Activated CD4-positive, alpha-beta T cell treated with anti-CD3 and anti-CD28 coated beads, Interleukin-2, amount 10 ng/mL, durations not matched to agents 24 days and 14 days (primary cell): ENCODE measurements at places on chromosomes 3 and 15.

DNA sequence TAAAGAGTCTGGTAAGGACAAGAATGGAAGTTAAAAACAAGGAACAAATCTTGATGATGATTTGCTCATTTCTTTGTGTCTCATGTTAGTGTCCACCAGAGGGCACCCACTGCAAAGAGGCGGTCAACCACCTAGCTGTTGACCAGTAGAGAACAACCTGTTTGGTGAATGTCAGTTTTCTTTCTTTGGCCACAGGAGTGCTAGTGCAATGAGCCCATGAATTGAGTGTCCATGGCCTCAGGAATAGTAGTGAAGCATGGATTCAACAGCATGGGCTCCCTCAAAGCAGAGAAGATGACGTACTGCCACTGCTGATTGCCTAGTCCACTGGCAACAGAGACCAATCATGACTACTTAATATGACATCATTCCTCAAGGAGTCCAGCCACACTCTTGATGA lies 10.7 kb upstream of the CNTN6 start:
- H3K36me3 ChIP-seq: no peaks in the 10 kb centered on the region
- no peak for DNase-seq
- no peak overlapping the region for H3K4me3 ChIP-seq
- no peaks in the 10 kb centered on the region for H3K4me1 ChIP-seq
- H3K27ac ChIP-seq: no peak overlapping the region

- H3K27me3 ChIP-seq: no peaks in the 10 kb centered on the region
- H3K36me3 ChIP-seq: peaks cover 46% of the 10 kb centered on the region
- no peak overlapping the region for H3K27ac ChIP-seq
- no peak overlapping the region for H3K4me3 ChIP-seq
- peaks cover 18% of the 10 kb centered on the region for H3K4me1 ChIP-seq
Observed at GRCh38 chr3:188231456-188231855, 77.5 kb downstream of the LPP start.

DNA sequence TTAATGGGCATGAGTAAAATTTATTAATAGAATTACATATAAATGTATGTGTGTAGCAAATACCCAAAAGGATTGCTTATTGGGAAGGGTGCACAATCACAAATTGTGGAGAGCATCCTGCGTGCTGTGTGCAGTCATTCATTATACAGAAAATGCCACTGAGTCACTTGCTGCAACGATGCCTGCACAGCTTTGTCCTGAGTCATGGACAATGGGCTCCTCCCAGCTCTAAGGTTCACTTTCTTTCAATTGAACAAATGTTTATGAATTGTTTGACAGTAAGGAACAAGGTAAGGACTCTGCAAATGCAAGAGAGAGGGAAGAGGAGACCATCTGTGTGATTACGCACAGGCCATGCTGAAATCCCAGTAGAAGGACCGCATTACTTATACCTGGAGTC lies 18.7 kb downstream of the CFAP161 start:
- H3K4me1 ChIP-seq: peaks cover 10% of the 10 kb centered on the region
- H3K4me3 ChIP-seq: no peak overlapping the region
- DNase-seq: no peak
- H3K27ac ChIP-seq: no peak overlapping the region

GRCh38 chr3:191702121-191702520 lies 241.2 kb downstream of the PYDC2 start:
- no peak overlapping the region for H3K4me3 ChIP-seq
- no peaks in the 10 kb centered on the region for H3K27me3 ChIP-seq
- H3K27ac ChIP-seq: no peak overlapping the region
- DNase-seq: no peak

DNA sequence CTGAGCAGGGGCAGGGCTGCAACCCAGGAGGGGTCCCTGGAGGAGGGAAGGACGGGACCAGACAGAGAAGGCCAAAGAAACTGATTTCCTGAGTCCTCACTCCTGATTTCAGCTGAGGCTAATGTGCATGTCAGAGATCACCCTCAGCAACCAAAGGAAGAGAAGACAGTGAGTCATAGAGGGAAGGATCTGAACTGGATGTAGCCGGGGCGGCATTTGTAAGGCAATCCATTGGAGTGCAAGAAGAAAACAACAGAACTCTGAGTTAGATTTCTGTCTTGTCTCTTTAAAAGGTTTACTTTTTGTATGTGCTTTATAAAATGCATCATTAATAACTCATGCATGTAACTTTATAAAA lies 105.3 kb upstream of the AGBL1 start:
- no peak overlapping the region for H3K4me3 ChIP-seq
- H3K27ac ChIP-seq: no peak overlapping the region
- H3K27me3 ChIP-seq: no peaks in the 10 kb centered on the region
- H3K36me3 ChIP-seq: no peaks in the 10 kb centered on the region

- no peak overlapping the region for H3K27ac ChIP-seq
- no peaks in the 10 kb centered on the region for H3K36me3 ChIP-seq
- no peak for DNase-seq
- no peak overlapping the region for H3K4me3 ChIP-seq
Observed at GRCh38 chr3:2603692-2604289, 505.1 kb downstream of the CNTN4 start.

DNA sequence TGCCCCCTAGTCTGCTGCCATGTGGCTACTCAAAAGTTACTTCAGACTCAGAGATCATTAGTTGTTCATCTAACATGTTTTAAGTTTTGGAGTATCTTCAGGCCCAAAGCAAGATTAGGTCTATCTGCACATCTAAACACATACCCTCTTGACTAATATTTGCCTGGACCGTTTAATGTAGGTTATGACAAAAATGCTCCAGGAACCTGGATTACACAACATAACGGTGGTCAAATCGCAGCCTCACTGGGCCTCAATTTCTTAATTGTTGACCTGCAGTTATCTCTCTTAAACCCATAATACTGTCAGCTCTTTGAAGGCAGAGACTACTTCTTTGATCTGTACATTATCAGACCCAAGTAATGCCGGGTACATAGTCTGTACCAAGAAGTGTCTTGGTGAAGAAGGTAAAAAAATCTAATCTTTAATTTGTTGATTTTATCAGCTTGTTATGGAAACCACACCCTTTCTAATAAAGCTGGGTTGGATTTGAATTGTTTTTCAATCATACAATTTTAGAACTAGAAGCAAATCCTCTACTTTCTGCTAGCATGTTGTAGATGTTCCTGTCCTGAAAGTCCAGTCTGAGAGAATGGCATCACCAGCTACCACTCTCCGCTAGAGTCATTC lies 3.6 kb downstream of the SNRK start:
- H3K27ac ChIP-seq: peak overlapping the region; percentile 93
- DNase-seq: no peak
- H3K4me3 ChIP-seq: peak overlapping the region; percentile 94
- H3K36me3 ChIP-seq: peaks cover 31% of the 10 kb centered on the region
- H3K27me3 ChIP-seq: no peaks in the 10 kb centered on the region
- H3K4me1 ChIP-seq: peaks cover 63% of the 10 kb centered on the region

DNA sequence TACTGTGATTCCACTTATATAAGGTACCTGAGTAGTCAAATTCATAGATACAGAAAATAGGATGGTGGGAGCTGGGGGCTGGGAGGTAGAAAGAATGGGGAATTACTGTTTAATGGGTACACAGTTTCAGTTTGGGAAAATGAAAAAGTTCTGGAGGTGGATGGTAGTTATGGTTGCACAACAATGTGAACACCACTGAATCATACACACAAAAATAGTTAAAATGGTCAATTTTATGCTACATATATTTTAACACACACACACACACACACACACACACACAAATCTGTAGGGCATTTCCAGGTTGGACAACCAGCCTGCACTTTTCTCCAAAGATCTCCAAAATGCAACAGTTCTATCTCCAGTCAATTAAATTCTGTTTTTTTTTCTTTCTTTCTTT lies 1.4 kb downstream of the CCDC32 start:
- peak overlapping the region; percentile 20 for H3K27ac ChIP-seq
- DNase-seq: no peak
- no peaks in the 10 kb centered on the region for H3K27me3 ChIP-seq
- peaks cover 6% of the 10 kb centered on the region for H3K36me3 ChIP-seq
- H3K4me3 ChIP-seq: peak overlapping the region; percentile 91
- peaks cover 26% of the 10 kb centered on the region for H3K4me1 ChIP-seq

GRCh38 chr3:7207928-7208327 lies 347.0 kb downstream of the GRM7 start:
- H3K36me3 ChIP-seq: no peaks in the 10 kb centered on the region
- H3K4me1 ChIP-seq: no peaks in the 10 kb centered on the region
- no peak for DNase-seq
- no peaks in the 10 kb centered on the region for H3K27me3 ChIP-seq
- H3K4me3 ChIP-seq: no peak overlapping the region

- no peak for DNase-seq
- H3K4me1 ChIP-seq: no peaks in the 10 kb centered on the region
- no peaks in the 10 kb centered on the region for H3K27me3 ChIP-seq
- no peaks in the 10 kb centered on the region for H3K36me3 ChIP-seq
Observed at GRCh38 chr3:42394579-42395288, 15.7 kb downstream of the LYZL4 start.

- peaks cover 1% of the 10 kb centered on the region for H3K4me1 ChIP-seq
- H3K4me3 ChIP-seq: no peak overlapping the region
- no peaks in the 10 kb centered on the region for H3K27me3 ChIP-seq
Observed at GRCh38 chr15:64686130-64686735, 89.2 kb downstream of the RBPMS2 start.

- DNase-seq: no peak
- H3K4me1 ChIP-seq: no peaks in the 10 kb centered on the region
- H3K4me3 ChIP-seq: no peak overlapping the region
- no peaks in the 10 kb centered on the region for H3K36me3 ChIP-seq
- no peak overlapping the region for H3K27ac ChIP-seq
- H3K27me3 ChIP-seq: no peaks in the 10 kb centered on the region
Observed at GRCh38 chr15:46918462-46919140, 798.7 kb upstream of the SEMA6D start.

DNA sequence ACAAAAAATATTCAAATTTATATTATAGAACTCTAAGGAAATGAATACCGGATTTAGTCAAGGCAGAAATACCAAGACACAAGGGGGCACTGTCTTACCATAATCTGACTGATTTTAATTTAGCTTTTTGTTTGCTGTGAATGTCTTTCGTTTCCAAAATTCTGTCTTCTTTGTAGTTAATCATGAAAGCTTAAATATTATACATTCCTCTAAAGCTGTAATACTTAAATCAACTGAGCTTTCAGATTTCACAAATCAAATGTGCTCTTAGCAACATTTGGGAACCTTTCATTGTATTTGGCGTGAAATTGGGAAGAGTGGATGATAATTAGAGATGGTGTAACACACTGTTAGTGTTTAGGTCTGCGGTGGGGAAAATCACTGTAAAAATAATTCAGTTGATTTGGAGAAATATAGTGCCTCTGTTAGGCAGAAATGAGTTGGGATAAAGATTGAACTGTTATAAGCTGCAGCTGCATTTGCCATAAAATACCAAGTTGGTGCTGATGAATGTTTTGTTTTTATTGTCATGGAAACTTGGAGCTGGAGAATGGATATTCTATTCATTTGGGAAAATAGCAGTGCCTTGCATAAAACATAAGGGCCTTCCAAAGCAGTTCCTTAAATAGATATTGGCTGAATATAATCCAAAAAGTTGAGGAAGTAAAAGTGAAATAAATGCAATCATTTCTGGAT lies 228.2 kb downstream of the TCF12 start:
- peak; percentile 71 for DNase-seq
- no peaks in the 10 kb centered on the region for H3K27me3 ChIP-seq
- H3K36me3 ChIP-seq: peaks cover 20% of the 10 kb centered on the region
- H3K4me1 ChIP-seq: peaks cover 6% of the 10 kb centered on the region
- H3K4me3 ChIP-seq: no peak overlapping the region

GRCh38 chr3:51675201-51675611 lies 4.2 kb downstream of the TEX264 start:
- peaks cover 70% of the 10 kb centered on the region for H3K4me1 ChIP-seq
- peak overlapping the region; percentile 89 for H3K27ac ChIP-seq
- peak; percentile 64 for DNase-seq
- no peaks in the 10 kb centered on the region for H3K27me3 ChIP-seq
- H3K36me3 ChIP-seq: peaks cover 30% of the 10 kb centered on the region
